CD4-positive, alpha-beta memory T cell (primary cell): ENCODE measurements at places on chromosomes 4 and X.

GRCh38 chr4:155667568-155668511, 1.2 kb downstream of the GUCY1A1 start:
- DNase-seq = no peak

- DNase-seq = no peak
These were observed 693 bp downstream of the COL4A6 start for GRCh38 chrX:108437349-108438109.

- no peak for DNase-seq
These were observed 198.9 kb upstream of the LDB2 start for GRCh38 chr4:17097362-17097761.

DNA sequence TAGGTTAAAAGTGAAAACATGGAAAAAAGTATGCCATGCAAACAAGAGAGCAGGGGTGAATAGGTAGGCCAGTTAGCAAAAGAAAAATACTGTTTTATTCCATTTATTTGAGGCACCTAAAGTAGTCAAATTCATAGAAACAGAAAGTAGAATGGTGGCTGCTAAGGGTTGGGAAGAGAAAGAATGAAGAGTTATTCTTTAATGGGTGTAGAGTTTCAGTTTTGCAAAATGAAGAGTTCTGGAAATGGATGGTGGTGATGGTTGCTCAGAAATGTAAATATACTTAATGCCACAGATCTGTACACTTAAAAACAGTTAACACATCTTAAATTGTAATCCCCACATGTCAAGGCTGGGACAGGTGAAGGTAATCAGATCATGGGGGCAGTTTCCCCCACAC, 29.7 kb downstream of the PARM1 start:
- DNase-seq = no peak

- DNase-seq = no peak
These were observed 794.3 kb downstream of the SH3BGRL start for GRCh38 chrX:81996166-81996565.

- no peak for DNase-seq
These were observed 217.6 kb downstream of the PRR32 start for GRCh38 chrX:127037159-127037558.

GRCh38 chr4:87941537-87942392, 33.7 kb upstream of the SPP1 start:
- DNase-seq = no peak

GRCh38 chr4:180587379-180587778, 1655.8 kb upstream of the TENM3 start:
- DNase-seq = no peak

DNA sequence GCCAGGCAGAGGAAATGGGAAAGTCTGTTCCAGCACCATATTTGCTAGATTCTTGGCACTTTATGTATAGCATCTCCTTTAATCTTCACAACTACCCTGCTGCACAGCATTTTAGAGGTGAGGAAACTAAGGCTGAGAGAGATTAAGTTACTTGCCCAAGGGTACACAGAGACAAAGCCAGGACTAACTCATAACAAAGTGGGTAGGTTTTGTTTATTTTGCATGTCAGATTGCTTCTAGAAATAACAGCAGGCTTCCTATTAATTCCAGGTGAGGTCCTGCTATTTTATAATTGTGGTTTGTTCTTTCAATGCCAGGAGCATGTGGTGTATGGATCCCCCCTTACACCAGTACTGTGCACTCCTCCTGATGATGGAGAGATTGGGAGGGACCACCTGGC, 15.0 kb downstream of the TCEANC start:
- no peak for DNase-seq

DNA sequence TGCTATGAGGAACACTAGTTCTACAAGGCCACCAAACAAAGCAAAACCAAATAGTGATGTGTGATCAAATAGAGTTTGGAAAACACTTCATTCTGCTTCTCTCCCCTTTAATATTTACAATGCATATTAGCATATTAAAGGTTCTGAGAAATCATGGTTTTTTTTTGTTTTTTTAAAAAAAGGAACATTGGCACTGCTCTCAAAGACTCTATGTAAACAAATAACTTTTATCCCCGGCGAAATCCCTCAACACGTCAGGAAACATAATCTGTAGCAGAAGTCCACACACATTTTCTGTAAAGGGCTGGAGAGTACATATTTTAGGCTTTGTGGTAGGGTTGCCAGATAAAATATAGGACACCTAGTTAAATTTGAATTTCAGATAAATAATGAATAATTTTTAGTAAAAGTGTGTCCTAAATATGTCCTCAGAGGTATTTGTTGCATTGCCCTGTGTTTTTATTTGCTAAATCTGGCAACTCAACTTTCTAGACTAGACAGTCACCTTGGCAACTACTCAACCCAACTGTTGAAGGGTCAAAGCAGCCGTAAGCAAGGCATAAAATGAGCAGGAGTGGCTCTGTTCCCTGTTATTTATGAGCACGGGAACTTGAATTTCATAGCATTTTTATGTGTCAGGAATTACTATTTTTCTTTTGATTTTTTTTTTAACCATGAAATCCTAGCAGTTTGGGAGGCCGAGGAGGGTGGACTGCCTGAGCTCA, 8.6 kb downstream of the SPATA4 start:
- DNase-seq = no peak

DNA sequence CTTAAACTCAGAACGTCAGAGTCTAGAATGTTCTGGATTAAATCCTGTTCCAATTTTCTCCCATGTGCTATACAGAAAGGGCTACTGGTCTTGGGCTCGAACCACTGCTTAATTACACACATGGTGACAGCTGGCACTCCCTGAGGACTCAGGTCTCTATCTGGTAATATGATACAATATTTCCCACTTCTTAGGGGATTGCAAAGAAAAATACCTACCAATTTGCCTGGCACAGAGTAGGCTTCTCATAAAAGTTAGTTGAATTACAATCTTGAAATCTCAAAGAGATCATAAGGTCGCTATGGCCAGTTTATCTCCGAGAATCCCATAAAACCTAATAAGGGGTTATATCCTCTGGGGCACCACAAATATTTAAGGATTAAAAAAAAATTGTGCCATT, 8.6 kb downstream of the GPM6B start:
- no peak for DNase-seq

DNA sequence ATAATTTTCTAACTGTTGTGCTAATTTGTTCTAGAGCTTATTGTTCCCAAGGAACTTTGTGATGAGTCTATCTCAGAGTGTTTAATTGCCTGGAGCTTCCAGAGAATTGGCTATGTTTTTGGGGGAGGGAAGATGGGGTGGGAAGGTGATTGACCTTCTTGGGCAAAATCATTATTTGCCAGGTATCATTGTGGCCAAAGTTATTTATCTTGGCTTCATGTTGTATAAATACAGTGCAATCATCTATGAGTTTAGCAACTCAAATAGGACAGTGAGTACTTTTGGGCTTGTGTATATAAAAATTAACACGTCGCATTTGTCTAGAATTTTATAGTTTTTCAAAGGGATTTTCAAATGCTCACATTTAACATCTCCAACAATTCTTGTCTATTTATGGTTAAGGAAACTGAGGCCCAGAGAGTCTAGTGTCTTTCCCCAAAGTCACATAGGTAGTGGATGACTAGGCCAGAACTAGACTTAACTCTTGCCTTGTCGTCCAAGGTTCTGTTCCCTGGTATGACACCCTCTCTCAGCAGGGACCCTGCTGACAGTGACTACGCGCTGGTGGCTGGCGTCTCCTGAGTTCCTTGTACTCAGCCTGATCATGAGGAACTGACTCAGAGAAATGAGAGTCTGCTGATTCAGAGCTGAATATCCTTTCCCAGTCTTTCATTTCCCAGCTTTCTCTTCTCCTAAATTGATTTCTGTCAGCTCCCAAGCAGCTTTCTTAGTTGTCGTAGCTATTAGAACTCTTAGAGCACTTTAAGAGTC, 27.7 kb downstream of the FNIP2 start:
- DNase-seq = no peak

- no peak for DNase-seq
These were observed 132.0 kb upstream of the HDX start for GRCh38 chrX:84634201-84634782.

DNA sequence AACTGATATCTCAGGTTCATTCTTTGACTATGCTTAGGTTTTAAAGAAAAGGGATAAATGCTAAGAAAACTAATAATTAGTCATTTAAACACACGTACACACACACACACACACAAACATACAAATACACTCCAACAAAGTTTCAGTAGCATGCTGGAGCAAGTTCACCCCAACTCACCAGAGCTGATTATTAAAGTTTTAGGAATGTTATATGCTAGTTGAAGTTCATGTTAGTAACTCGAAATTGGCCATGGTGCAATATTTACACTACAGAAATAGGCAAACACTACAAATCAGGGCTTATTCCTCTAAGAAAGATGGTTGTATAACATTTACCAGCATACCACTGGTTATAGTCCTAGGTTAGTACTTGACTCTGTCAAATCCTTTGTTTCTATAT, 384.0 kb upstream of the DIPK2B start:
- no peak for DNase-seq

GRCh38 chr4:8403173-8403753, 37.3 kb downstream of the ACOX3 start:
- peak; percentile 27 for DNase-seq

GRCh38 chrX:136623396-136623795, 24.6 kb upstream of the CD40LG start:
- peak; percentile 13 for DNase-seq

DNA sequence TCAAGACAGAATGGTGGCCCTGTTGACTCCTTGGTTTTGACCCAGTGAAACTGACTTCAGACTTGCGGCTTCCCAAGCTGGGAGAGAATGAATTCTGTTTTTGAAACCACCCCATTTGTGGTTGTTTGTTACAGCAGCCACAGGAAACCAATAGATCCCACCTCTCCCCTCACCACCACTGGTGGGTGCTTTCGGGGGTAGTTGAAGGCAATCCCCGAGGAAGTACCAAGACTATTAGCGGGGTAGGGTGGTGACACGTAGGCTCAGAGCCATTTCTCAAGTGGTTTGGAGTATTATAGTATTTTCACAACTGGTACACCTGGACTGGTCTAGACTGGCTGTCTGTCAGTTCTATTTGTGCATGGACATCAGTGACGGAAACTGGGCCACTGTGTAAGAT, 189.1 kb upstream of the RBPJ start:
- peak; percentile 43 for DNase-seq

DNA sequence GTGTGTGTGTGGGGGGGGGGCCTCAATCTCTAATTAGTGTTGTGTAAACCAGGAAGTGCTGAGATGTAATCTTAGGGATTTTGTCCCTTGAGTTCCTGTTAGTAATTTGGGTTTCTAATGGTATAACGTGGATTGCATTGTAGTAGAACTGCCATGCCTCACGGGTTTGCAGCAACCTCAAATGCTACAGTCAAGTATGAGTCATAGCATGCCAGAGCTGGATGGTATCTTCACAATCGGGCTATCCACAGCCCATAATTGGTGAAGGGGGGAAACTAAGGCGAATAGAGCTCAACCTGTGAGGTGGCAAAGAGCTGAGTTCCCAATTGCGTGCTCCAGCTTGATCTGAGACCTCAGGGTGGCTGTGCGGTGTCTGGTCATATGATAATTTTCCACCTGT, 2.2 kb upstream of the FMR1NB start:
- DNase-seq = no peak

DNA sequence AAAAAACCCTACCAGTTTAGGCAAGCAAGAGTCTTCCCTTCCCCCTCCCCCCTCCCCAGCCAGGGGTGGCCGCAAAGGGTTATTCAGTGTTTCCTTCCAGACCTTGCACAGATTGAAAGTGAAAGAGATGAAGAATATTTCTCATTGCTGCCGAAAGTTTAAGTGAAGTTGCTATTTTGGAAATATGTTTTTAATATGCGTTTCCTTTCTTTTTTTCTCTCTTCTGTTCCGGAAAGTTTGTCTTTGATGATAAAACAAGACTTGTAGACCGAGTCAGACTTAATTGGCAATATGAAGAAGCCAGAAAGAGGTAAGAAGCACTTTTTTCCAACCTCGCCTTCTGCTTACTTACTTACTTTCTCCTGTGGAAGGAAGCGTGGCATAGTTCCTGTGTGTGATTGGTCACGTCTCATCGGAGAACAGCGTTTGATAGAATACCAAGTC, 58.5 kb upstream of the CLCN4 start:
- peak; percentile 64 for DNase-seq

DNA sequence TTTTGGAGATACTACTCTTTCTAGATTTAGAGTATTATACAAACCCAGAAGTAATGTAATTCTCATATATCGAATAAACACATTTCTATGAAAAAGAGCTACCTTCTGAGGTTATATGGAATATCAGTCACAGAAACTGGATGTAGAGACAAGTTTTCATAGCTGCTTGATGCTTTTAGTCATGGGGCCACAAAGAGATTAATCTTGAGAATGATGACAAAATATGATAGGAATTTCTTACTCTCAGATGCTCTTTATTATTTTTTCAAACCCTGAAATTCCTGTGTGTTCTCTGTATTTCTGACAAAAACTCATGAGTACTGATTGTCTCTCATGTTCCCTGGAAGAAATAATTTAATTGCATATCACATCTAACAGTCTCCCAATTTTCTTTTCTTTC, 662.5 kb downstream of the RAPGEF2 start:
- no peak for DNase-seq

DNA sequence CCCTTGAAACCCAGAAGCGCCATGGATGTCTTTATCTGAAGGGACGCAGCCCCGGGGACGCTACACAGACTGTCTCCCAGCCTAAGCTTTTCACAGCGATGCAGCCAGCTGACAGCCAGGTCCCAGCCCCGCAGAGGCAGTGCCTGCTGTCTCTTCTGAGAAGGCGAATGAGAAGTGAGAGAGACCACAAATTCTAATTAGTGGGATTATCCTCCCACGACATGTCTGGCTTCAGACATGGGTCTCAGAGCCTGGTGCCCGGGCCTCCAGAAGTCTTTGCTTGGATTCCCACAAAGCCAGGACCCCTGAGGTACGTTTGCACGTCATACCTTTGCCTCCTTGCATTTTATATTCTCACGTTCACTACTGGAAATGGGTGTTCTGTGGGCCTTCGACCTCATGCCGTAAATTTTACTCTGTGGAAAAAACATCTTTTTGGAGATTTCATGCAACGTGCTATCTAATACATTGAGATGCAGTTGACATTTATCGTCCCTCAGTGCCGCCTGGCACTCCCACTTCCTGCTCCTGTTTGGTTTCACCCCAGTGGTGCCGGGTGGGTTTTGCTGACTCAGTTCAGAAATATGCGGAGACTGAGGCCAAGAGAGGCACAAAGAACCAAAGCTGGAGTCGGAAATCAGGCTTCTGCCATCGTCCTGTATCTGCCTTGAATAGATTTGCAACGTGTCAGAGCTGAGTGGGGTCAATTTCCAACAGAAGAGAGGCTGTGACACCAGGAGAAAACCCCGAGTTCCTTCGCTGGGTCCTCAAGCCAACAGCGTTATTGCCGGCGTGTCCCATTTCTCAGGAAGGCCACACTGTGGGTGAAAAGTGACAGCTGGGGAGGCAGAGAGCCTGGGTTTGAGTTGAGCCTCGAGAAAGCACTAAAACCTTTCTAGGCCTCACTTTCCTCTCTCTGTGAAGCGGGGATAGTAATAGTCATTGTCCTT, 114.4 kb downstream of the STK32B start:
- no peak for DNase-seq

- no peak for DNase-seq
These were observed 466.3 kb upstream of the FAM241A start for GRCh38 chr4:111678908-111679307.

DNA sequence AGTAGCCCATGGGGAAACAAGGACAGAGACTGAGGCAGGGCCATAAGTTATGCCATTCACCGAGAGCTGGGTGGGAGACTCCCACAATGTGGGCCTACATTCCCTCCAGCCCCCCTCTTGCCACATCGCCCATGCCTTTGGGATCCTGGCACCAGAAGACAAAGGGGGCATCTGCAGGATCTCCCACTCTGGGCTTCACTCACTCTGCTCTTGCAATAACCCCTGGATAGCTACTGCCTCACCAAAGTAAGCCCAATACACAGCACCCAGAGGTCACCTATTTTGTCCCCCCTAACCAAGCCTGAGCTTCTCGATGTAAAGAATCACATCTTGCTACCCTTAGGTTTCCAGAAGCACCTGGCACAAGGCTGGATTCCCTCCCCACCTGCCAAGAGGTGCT, 741 bp upstream of the RTL5 start:
- no peak for DNase-seq
